Peyer's patch (tissue), 4 donors: ENCODE measurements at places on chromosomes 11 and 22.

DNA sequence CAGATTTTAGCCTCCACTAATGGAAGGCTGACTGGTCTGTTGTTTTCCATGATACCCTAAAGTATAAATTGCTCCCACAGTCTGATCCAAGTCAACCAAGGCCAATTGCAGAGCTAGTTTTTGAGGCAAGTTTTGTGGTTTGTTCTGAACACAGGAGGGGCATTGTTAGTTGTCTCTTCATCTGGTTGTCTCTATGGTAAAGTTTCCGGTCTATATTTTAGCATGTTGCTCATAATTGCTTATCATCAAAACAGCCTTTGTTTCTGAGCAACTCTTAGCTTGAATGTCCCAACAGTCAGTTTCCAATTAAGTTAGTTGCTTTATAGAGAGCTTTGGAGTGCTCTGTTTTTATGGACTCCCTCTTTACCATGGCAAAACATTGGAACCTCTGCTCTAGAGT, 217.6 kb upstream of the CARD18 start:
- no peak overlapping the region for H3K27ac ChIP-seq
- H3K36me3 ChIP-seq: no peaks in the 10 kb centered on the region
- no peak overlapping the region for H3K4me3 ChIP-seq
- H3K4me1 ChIP-seq: no peaks in the 10 kb centered on the region

DNA sequence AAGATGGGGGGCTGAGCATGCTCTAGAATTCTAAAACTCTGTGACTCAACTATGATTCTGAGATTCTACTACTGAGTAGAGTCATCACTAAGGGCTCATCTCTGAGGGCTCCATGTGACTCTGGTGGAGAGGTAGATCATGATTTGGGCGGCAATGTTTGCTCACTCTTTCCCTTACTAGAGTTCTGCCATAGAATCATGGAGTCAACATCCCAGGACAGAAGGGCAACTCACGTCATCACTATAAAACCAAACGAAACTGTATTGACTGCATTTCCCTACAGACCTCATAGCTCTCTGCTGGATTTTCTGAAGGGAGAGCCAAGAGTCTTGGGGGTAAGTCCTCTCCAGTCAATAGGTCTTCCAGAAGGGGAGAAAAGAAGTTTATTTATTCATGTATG, at the start of gene MS4A14:
Gene MS4A14 (plus strand): TSS at position 78 of the 400 bp plus-strand sequence. CDS start 120 bp downstream, at position 198.
- H3K27ac ChIP-seq: no peak within 1 kb of the TSS
- no peaks in the 10 kb centered on the region for H3K27me3 ChIP-seq
- no peak within 1 kb of the TSS for H3K4me3 ChIP-seq

GRCh38 chr11:67420147-67420645, 4.7 kb downstream of the CARNS1 start:
- H3K4me3 ChIP-seq: peak overlapping the region; percentile 71
- no peaks in the 10 kb centered on the region for H3K27me3 ChIP-seq
- no peaks in the 10 kb centered on the region for H3K36me3 ChIP-seq
- H3K27ac ChIP-seq: peak overlapping the region; percentile 96
- no peak for DNase-seq

DNA sequence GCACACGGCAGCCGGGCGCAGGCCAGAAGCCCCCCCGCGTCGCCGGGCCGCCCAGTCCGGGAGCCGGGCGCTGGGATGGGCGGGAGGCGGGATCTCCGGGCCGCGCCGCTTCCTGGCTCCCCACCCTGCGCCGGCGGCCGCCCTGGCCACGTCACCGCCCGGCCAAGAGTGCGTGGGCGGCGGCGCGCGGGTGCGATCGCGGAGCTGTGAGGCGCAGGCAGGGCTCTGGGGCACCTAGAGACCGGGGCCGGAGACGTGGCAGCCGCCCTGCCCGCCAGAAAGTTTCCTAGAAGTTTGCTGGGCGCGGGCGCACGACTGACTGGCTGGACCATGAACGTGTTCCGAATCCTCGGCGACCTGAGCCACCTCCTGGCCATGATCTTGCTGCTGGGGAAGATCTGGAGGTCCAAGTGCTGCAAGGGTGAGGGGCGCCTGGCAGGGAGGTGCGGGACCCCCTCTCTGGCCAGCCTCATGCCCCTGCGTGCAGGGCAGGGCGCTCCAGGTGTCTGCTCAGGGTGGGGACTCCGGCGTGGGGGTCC, at the start of gene KDELR3:
Gene KDELR3 (plus strand): TSS at position 193 of the 539 bp plus-strand sequence. CDS start 138 bp downstream, at position 331.
- H3K27me3 ChIP-seq: no peaks in the 10 kb centered on the region
- H3K4me3 ChIP-seq: peak within 1 kb of the TSS; percentile 52
- H3K27ac ChIP-seq: no peak within 1 kb of the TSS
- DNase-seq: no peak
- no peaks in the 10 kb centered on the region for H3K4me1 ChIP-seq
- no peaks in the 10 kb centered on the region for H3K36me3 ChIP-seq
